ENCODE measurements at places on chromosomes 12 and 14.

GRCh38 chr14:67004521-67004920 lies 184.7 kb upstream of the GARIN2 start:
- no peak for DNase-seq

- no peak for DNase-seq
These were observed 249.2 kb downstream of the TRHDE start for GRCh38 chr12:72521326-72521725.

- DNase-seq, result no peak
These were observed 706.8 kb downstream of the GALC start for GRCh38 chr14:87286191-87286590.

- no peak for DNase-seq
These were observed 104.5 kb downstream of the MNAT1 start for GRCh38 chr14:60839057-60839456.

DNA sequence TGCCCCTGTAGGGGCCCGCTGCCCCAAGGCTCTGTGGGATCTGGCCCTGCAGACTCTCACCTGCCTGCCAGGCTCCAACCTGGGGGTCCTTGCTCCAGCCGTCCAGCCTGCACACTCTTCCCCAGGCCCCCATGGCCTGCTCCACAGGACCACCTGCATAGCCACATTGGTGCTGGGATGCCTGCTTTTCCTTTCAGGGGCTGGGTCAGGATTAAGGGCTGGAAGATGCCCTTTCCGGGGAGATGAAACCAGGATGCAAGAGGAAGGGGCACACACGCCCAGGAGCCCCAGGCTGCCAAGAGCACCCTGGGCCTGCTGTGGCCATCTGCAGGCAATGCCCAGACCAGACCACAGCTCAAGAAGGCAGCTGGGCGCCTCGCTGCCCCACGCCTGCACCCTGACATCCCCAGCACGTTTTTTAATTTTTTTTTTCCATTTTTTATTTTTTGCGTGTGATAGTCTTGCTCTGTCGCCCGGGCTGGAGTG lies 15.0 kb downstream of the BAG5 start:
- DNase-seq, result no peak

DNA sequence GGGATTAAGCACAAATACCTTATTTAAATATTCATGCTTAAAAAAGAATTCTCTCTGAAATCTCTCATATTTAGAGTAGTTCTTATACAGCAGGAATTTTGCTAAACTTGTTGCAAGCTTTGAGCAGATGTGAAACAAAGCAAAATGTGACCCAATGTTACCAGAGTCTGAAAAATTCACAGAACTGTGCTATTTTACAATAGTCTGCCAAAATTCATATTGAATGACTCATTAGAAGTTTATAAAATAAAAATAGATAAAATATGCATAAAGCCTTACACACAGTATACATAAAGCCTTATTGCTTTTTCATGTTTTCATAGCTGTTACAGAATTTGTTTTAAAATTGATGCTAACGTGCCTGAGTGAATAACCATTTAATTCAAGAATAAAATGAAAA lies 17.8 kb upstream of the RHOJ start:
- no peak for DNase-seq

GRCh38 chr14:50728836-50729235 lies 60.7 kb upstream of the SAV1 start:
- DNase-seq, result no peak
